IMR-90 (cell line): ENCODE measurements at places on chromosomes 1 and 21. TPM values are rescaled to one million over a fixed set of nuclear protein-coding genes. Genes with fewer than 3 reads are reported as not detected.

- DNase-seq: no peak
Measured at GRCh38 chr1:121515235-121515634, 330.5 kb downstream of the SRGAP2C start.

GRCh38 chr21:31545036-31545435 lies 114.5 kb upstream of the SOD1 start:
- no peak for DNase-seq

FNDC5 gene
- 1.6 and 1.7 TPM in 2 replicates for total RNA-seq

LMOD1 gene
- total RNA-seq: 44.4 and 53.2 TPM in 2 replicates

DNA sequence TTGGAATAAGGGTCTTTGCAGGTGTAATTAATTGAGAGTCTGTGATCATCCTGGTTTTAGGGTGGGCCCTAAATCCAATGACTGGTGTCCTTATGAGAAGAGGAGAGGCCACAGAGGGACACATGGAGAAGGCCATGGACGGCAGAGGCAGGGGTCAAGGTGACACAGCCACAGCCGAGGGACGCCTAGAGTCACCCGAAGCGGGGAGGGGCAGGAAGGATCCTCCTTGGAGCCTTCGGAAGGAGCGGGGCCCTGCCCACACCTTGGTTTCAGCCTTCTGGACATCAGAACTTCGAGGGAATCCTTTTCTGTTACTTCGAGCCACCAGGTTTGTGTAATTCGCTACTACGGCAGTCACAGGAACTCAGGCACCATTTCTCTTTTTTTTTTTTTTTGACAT lies 31.1 kb downstream of the RRP1 start:
- DNase-seq: no peak

GRCh38 chr1:175648927-175649326 lies 94.5 kb downstream of the TNR start:
- no peak for DNase-seq

NT5C1A gene
- not detected in 2 replicates for total RNA-seq

NUAK2 gene
- 7.2 and 8.1 TPM in 2 replicates for total RNA-seq

CR1L gene
- not detected in 2 replicates for total RNA-seq

DNA sequence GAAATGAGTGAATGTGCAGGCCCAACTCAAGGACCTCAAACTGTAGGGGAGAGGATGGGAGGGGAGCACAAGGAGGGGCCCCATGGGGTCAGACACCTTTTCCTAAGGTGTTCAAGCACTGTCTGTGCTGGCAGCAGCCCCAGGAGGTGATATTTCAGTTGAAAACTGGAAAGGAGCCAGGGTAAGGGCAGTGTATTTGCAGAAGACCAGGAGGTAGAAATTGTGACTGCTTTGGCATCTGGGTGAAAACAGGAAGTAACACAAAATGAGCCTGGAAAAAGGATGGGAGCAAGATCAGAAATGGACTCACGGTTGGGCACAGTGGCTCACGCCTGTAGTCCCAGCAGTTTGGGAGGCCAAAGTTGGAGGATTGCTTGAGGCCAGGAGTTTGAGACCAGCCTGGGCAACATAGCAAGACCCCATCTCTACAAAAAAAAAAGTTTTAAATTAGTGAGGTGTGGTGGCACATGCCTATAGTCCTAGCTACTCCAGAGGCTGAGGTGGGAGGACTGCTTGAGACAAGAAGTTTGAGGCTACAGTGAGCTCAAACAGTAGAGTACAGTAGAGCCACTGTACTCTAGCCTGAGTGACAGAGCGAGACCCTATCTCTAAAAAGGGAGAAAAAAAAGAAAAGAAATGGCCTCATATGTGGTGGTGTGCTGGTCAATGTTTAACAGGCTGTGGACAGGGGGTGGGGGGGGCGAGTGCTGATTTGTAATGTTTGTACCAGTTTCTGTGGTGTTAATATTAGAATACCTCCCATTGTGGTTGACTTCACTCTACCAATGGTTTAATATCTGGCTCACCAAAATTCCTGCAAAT lies 76.2 kb upstream of the ANGPTL1 start:
- no peak for DNase-seq

- DNase-seq: no peak
Measured at GRCh38 chr1:74523873-74524480, 11.6 kb upstream of the LRRC53 start.

GSTM3 gene
- 101 and 131 TPM in 2 replicates for total RNA-seq

- no peak for DNase-seq
Measured at GRCh38 chr1:201898992-201899391, 10.3 kb downstream of the SHISA4 start.

- no peak for DNase-seq
Measured at GRCh38 chr1:229098361-229098760, 172.6 kb upstream of the RAB4A start.
